ENCODE measurements at places on chromosomes 6 and 20.
A peak's percentile ranks its signal among the peaks of the same experiment; 100 is the strongest.

DNA sequence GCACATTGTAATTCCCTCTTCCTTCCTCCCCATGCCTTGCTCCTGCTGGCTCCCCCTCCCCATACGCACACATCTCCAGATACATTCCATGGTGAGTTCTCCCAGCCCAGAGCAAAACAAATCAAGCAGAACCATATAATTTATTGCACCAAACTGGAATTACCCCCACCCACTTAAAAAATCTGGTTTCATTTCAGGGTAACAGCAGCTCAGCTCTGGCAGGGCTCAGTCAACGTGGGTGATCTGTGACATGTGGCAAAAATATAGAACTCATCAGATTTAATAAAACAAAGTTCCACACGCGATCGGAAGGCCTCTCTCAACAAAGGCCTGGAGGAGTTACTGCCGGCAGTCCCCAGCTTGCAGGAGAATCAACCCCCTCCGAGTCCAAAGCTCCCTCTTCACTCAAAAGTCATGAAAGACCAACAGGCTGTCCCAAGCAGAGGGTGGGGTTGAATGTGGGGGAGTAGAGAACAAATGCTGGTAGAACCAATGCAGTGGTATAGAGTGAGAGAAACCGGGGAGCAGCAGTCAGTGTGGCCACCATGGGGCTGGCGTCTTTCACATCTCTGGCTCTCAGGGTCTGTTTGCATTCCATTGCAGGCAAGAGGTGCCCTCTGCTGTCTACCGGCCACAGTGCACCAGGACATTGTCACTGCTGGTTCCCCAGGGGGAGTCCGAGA lies 323.3 kb upstream of the NT5E start:
- peak; percentile 56 for DNase-seq

- no peak for DNase-seq
Observed at GRCh38 chr6:91094806-91095475, 508.1 kb upstream of the MAP3K7 start.

DNA sequence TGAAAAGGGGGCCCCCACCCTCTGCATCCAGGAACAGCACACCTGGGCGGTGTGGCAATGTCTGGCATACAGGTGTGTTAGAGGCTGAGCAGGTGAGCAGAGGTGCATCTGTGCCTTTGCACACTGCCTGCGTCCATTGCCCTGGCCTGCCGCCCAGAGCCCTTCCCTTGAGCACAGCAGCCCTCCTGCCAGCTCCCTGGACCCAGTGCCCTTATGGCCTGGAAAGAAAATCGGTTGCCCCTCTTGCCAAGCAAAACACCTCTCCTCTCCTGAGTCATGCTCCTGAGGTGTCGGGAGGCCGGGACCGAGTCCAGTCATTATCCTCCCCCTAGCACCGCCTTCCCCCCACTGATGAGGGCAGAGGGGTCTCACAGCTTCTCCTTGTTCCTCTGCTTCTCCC lies 259.9 kb downstream of the SMOC2 start:
- DNase-seq = no peak

DNA sequence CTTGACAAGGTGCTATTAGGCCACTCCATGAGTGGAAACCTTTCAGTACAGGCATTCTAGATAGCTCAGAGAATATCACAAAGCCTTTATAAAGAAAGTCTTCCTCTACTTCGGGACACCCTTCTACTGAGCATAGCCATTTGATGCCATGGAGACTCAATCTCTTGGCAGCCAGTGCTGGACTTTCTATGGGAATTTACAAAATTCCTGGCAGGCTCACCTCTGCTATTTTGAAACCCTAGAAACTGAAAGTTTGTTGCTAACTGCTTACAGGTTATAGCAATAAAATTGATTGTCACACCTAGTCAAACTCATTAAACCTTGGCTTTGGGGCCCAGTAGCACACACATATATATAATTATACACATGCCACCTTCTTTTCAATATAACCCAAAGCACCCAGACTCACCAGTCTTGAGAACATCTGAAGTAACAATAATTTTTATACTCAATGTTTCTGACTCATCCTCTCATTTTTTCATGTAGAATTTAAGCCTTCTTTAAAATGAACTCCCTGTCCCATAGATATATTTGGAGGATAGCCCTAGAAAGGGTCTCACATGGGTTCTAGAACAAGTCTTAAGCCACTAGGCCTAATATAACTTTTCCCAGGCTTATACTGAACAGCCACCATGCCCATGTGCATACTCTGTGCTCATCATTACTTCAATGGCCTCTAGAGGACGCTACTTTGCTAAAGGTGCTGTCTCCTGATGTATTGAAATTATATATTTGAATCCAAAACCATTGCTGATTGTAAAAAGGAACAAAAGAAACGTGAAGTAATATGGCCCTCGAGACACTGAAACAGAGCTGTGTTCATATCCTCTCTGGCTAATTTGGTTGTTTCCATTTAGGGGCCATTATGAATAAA lies 368.1 kb upstream of the MARCKS start:
- DNase-seq = no peak

DNA sequence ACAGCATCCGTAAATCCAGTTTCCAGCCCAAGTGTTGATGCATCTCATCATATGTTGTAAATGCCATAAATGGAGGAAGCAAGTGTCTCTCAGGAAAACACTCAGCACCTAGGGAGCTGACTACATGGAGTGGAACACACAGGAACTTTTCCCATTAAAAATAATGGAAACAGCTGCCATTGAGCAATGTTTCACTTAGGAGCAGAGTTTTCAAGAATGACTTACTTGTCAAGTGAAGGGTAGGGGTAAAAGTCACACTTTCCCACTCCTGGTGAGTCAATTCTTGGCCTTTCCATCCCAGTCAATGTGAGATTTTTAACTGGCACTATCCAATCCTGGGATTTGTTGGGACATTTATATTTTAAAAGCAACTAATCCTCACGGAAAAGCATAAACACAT lies 119.4 kb upstream of the ASF1A start:
- DNase-seq = no peak

GRCh38 chr6:79718509-79719247 lies 87.5 kb downstream of the SH3BGRL2 start:
- DNase-seq = no peak

- no peak for DNase-seq
Observed at GRCh38 chr6:63572747-63573075, 431 bp downstream of the LOC128125822 start.

- DNase-seq = no peak
Observed at GRCh38 chr6:107604549-107604948, 114.6 kb downstream of the SOBP start.

GRCh38 chr20:8972963-8973705 lies 95.8 kb upstream of the PLCB4 start:
- no peak for DNase-seq

- DNase-seq = no peak
Observed at GRCh38 chr20:3731944-3732326, 550 bp upstream of the HSPA12B start.

GRCh38 chr6:39411001-39411400 lies 88.5 kb upstream of the KCNK16 start:
- DNase-seq = no peak

GRCh38 chr6:170132011-170132521 lies 158.8 kb downstream of the DLL1 start:
- DNase-seq = no peak

DNA sequence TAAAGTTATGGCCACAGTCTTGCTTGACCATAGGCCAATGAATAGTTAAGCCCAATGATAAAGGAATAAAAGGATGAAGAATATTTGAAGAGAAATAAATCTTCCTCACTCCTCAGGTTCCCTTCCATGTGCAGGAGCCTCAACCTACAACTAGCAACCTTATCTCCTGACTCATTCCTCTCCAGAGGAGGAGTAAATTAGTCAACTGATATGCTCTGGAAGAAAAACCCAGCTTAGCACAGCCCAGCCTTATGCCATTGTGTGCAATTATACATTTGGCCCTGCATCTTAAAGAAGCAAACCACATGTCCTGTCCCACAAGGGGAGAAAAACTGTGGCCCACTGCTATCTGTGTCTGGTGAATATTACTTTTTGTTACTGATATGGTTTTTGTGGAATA lies 82.1 kb downstream of the PHIP start:
- DNase-seq = no peak

DNA sequence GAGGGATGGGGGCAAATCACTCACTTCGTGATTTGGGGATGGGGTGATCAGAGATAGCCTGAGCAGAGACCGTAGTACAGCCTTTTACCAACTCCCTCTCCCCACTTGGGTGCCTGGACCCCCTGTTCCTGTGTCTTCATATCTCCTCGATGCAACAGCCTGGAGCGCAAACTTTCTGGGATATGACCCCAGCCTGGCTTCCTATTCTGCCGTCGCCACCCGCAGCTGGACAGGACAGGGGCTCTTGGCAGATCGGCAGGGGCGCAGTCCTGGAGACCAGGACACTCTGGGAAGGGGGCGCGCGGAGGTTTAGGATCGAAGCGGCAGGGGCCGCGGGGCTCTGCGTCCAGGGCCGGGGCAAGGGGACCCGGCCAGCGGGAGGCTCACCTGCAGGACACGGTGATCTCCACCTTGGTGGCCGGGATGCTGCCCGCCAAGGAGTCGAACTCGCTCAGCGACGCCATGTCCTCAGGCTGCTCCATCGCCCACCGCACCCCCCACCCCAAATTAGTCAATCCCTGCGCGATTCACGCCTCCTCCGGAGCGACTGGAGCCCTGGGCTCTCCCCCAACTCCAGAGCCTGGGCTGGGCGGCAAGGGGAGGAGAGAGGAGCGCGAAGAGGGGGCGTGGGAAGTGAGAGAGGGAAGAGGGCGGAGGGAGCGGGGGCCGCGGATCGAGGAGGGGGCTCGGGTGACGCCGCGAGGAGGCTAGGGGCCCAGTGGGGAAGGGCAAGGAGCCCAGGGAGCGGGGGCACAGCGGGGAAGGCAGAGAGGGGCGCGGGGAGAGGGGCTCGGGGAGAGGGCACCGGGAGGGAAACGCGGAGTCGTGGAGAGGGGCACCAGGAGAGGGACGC lies at the start of gene CPNE5:
CPNE5 (minus strand) TSS at position 549 of the 853 bp plus-strand sequence; CDS start at position 482, 67 bp downstream.
- no peak for DNase-seq

DNA sequence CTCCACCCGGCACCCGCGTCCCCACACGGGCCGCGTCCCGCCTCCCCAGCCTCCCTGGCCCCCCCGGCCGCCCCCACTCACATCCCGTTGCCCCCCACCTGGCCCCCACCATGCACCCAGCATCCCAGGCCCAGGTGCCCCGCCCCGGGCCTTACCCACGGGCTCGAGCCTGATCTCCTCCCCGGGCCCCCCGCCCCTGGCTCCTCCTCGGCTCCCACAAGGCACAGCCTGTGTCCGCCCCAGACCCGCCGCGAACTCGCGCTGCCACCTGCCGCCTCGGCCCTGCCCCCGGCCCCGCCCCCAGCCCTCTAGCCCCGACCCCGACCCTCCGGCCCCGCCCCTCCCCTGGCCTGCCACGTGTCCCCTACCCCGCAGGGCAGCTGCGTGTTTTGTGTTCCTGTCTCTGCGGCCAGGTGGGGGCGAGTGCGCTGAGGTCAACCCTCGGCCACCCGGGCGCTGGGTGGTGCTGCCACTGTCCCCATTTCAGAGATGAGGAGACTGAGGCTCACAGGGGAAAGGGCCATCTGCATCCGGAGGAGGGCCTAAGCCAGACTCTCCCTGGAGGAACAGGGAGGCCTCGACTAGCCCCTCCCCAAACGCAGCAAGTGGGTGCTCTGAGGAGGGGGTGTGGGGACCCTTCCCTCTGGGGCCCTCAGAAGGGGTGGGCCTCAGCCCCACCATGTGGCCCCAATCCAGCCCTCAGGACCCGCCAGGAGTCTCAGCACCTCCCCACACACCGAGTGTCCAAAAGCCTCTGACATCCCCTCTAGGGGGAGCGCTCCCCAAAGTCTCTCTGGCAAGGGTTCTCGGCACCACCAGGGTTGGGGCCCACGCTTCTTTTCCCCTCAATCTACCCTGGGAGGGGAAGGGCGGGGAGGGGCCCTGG lies 99.8 kb downstream of the TAF4 start:
- DNase-seq = no peak

GRCh38 chr6:28944412-28944865 lies 20.7 kb upstream of the TRIM27 start:
- DNase-seq = peak; percentile 95

GRCh38 chr6:6891949-6892461 lies 215.8 kb upstream of the RREB1 start:
- DNase-seq = no peak

GRCh38 chr20:58523971-58524315 lies 8.7 kb upstream of the APCDD1L start:
- DNase-seq = no peak

GRCh38 chr20:49578436-49578835 lies 10.5 kb upstream of the PTGIS start:
- no peak for DNase-seq

DNA sequence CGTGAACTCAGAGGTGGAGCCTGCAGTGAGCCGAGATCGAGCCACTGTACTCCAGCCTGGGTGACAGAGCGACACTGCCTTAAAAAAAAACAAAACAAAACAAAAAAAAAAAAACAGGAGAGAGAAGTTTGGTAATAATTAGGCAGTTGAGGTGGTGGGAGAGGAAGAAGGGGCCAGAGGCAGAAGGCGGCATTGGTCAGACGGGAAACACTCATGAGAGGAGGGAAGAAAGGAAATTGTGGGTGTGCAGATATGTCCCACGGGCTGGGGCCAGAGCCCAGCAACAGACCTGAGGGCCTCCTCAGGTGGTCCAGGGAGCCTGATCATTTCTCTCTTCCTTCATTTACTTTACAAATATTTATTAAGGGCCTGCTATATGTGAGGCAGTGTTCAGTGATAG lies 20.0 kb downstream of the SULF2 start:
- DNase-seq = no peak

- DNase-seq = no peak
Observed at GRCh38 chr6:90428514-90428913, 131.9 kb upstream of the BACH2 start.

DNA sequence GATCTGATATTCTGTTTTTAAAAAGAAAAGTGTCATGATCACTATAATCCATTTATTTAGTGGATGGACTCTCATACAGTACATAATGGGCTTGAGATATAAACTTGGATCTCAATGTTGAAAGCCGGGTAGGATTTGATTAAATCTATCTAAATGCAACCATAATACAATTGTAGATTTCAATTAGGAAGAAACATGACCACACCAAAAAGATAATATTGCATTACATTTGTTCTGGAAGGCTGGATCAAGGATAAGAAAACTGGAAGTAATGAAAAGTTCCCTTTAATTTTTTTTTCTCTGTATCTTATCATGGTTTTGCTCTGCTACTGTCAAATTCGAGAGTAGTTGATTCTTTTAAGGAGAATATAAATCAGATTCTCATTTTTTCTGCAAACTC lies 51.3 kb upstream of the UFL1 start:
- no peak for DNase-seq

DNA sequence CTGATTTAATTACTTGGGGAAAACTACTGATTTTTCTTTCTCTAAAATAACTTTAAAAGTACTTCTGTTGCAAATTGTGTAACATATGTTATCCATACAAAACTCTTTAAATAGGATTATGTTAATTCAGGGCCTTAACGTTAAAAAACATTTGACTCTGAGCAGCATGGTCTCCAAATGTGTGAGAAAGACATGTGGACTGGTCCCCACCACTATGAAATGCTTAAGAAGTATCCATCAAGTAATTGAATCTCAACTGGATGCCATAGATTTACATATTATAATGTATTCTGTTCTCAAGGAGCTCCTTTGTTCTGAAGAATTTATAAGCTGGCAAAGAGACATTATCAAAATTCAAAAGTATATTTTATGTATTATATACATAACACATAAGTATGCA lies 130.8 kb upstream of the HEY2 start:
- no peak for DNase-seq

Data from HT-29 (cell line).